Activated T-helper 1 cell treated with anti-CD3 and anti-CD28 coated beads, Interleukin-2, amount 50 U/mL, for 16 hours (primary cell): ENCODE measurements at places on chromosomes 3 and 15.

DNA sequence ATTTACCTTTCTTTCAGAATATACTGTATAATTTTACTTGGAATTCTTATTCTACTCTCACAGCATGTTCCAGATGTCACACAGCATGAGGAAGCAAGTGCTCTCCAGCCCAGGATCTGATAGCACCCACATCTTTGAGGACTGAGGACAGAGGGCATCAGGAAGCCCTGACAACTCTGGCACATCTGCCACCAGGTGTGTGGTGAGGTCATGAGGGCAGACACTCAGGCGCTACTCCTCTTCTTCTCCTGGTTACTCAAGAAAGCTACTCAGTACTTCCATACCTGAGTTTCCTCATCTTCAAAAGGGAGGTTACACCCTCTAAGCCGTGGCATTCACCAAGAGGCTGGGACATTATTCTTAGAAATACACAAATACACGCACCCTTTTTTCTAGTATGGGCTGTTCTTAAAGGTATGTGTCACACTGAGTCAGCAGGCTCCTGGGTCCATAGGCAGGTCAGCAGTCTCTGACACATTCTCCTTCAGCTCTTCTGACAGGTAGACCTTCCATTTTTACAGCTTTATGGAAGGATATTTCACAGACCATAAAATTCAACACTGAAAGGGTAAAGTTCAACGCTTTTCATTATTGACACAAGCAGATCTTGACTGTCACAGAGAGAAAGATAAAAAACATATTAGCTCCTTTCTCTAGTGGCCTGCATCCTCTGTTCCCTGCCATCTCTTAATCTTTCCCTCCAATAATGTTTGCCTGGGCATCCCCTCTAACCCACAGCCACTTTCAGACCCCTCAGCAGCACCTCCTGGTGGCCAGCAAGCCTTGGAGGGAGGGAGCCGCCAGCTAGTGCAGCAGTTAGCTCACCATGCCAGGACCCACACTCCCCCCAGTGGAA, 103.2 kb upstream of the TJP1 start:
- no peak for DNase-seq

GRCh38 chr3:11770477-11771391, 76.0 kb downstream of the TAMM41 start:
- DNase-seq, result peak; percentile 39

GRCh38 chr15:47534673-47535072, 182.6 kb upstream of the SEMA6D start:
- no peak for DNase-seq

- no peak for DNase-seq
Observed at GRCh38 chr15:85786781-85787114, 8.0 kb downstream of the KLHL25 start.

DNA sequence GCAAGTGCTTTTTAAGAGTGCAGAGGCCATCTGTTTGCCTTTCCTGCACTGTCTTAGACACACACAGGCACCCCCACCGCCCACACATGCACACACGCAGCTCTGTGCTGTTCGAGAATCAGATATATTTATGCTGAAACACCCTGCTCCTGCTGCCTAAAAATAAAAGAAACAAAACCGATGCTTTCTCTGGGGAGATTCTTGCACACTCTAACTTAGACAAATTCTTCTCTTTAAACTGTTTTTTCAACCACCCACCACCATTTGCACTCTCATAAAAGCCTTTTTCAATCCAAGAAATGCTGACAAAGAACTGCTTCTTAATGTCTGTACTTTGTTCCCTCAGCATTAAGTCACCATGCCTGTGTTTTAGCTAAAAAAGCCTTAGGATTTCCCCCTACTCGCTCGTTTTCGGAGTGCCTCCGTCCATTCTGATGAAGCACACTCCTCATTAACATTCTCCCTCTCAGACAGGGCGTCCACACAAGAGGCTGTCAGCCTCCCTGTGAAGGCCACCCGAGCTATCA, 26.2 kb downstream of the SLC12A8 start:
- no peak for DNase-seq

GRCh38 chr3:30915782-30916181, 21.3 kb upstream of the GADL1 start:
- no peak for DNase-seq

GRCh38 chr3:58349792-58350626, 17.3 kb downstream of the PXK start:
- DNase-seq, result no peak
